ENCODE measurements at places on chromosomes 2 and 18. TPM values are rescaled to one million over a fixed set of nuclear protein-coding genes. Genes with fewer than 3 reads are reported as not detected.

- DNase-seq: no peak
These were observed 133.9 kb downstream of the ATP9B start for GRCh38 chr18:79203017-79203605.

GRCh38 chr2:57936216-57936615 is 110.4 kb upstream of the VRK2 start:
- DNase-seq: no peak

DNA sequence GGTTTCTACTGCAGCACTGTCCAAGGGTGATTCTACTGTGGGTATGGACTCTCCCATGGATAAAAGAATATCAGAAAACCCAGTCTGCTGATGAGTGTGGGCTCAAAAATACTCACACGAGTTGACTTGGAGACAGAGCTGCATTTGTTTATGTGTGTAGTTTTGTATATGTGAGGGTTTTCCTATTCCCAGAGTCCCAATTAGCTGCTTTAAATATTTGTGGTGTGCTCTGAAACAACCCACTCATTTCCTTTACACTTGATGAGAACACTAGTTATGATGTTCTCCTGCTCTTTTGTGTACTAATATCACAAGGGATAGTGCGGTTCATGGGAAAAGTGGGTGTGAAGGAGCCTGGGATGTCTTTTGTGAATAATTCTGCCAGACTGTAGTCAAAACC is 337.3 kb downstream of the PLCL1 start:
- DNase-seq: no peak

The ALLC gene
- not detected for total RNA-seq

The KCNE4 gene
- total RNA-seq: 68.0 TPM

DNA sequence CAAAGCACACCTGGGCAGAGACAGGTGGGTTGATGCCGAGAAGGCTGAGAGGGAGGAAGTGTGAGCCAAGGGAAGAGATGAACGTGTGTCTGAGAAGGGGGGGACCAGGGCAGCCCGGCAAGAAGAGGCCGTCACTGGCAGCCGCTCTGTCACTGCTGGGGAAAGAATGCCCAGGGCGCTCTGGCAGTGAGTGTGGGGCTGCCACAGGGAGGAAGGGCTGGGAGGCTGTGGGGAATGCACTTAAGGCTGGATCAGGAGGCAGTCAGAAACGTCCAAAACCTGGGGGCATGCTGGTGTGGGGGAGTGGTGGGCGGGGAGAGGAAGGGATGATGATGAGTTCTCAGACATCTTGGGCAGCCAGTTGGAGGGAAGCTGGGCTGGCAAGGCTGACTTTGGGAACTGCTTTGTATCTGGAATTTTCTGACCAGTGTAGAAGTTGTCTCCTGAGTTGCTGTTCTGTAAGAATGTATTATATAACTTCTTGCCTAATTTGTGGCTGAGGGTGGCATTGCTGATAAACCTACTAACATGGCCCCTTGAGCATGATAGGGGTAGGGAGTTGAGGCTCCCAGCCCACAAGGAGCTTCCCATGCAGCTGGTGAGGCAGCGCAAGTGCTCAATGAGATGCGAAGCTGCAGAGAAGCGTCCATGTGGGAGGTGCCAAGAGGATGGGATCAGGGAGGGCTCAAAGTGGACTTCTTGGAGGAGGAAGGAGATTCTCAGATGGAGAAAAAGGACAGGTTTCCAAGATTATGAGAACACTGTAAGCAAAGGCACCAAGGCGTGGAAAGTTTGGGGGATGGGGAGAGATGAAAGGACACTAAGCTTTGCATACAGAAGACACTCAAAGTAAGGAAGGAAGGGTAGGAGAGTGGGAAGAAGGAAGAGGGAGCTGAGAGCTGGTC is 185.1 kb upstream of the HAAO start:
- DNase-seq: no peak

DNA sequence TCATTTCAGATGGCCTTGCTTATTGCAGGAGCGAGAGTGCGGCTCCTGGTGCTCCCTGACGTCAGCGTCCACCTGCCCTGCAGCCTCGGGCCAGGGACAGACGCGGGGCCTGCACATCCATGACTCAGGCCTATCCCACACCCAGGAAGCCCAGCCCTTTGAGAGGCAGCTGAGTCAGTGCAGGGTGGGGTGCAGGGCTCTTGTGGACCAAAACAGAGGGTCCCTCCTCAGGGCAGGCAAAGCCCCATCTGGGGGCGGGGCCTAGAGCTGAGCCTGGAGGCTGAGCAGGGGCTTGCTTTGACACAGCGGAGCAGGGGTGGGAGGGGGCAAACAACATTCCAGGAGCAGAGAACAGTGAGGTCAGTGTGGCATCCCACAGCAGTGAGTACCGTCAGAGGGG is 7.7 kb upstream of the ARHGEF4 start:
- no peak for DNase-seq

DNA sequence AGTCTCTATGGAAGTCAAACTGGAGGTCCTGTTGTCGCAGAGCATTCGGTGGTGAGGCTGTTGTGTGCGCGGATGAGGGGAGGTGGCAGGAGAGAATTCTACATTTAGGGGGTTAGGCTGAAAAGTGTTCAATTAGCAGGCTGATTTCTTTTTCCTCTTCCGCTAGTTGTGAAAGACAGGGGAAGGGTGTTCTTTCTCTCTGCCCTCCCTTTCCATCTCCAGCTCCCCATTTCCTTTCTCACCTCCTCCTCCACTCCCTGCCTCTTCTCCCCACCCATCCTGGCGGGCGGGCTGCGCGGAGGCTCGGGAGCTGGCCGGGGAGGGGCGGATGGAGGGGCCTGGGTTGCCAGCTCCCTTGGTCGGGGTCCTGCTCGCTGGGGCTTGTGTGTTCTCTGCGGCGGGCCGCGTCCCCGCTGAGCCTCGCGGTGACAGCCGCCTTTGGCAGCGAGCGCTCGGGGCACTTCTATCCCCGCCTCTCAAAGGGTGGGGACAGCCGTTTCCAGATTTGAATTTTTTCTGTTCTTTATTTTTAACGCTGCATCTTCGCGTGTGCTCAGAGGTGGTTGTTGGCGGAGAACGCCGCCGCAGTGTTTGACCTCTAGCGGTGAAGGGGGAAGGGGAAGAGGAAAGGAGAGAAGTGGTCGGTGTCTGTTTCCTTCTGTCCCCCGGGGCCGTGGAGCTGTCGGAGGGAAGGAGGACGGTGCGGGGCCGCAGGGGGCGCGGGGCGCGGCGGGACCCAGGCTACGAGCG is 3.6 kb downstream of the SOX11 start:
- DNase-seq: peak; percentile 81

The CREB1 gene
- 78.5 TPM for total RNA-seq

- peak; percentile 23 for DNase-seq
These were observed 7.8 kb upstream of the PPP1R1C start for GRCh38 chr2:181977661-181978350.

GRCh38 chr18:60147323-60147722 is 225.3 kb downstream of the MC4R start:
- DNase-seq: no peak

The ASXL2 gene
- 32.8 TPM for total RNA-seq

GRCh38 chr2:226934546-226935201 is 98.8 kb downstream of the RHBDD1 start:
- DNase-seq: peak; percentile 12

The FIGN gene
- 0.24 TPM for total RNA-seq

DNA sequence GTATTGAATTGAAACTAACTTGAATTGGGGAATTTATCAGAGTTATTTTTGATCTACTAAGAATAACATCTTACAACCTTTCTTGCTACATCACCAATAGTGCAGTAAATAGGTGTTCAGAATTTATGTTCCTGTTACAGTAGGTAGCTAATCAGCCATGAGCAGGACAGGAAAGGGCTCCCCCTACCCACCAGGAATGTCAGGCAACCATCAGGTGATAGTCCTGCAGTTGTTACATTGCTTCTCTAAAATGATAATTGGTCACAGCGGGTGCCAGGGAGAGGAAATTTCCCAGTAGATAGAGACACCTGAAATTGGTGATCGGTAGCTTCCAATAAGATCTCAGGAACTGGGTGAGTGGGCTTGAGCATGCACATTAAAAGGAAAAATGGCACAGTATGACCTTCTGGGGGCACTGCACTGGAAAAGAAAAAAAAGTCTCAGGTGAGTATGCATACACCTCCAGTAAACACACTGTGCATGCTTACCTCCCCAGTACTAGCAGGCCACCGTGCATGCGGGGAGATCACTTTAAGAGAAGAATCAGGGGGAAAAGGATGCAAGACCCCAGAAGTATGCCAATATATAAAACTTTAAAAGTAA is 1092.0 kb upstream of the LRRTM1 start:
- no peak for DNase-seq

GRCh38 chr2:31319406-31320175 is 85.6 kb downstream of the EHD3 start:
- peak; percentile 53 for DNase-seq

- no peak for DNase-seq
These were observed 29.7 kb downstream of the CHMP3 start for GRCh38 chr2:86533589-86533988.

- no peak for DNase-seq
These were observed 83.3 kb downstream of the CACNB4 start for GRCh38 chr2:152015552-152015951.

DNA sequence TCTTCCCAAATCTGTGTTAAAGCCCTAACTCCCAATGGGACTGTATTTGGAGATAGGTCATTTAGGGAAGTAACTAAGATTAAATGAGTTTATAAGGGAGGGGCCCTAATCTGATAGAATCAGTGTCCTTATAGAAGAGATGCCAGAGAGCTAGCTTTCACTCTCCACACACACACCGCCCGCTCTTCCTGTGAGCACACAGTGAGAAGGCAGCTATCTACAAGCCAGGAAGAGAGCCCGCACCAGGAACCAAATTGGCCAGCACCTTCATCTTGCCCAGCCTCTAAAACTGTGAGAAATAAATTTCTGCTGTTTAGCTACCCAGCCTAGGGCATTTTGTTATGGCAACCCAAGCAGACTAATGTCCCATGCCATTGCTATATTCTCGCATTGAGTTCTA is 125.2 kb downstream of the RTN4 start:
- no peak for DNase-seq

- DNase-seq: no peak
These were observed 53.3 kb downstream of the DTNB start for GRCh38 chr2:25620077-25620476.

DNA sequence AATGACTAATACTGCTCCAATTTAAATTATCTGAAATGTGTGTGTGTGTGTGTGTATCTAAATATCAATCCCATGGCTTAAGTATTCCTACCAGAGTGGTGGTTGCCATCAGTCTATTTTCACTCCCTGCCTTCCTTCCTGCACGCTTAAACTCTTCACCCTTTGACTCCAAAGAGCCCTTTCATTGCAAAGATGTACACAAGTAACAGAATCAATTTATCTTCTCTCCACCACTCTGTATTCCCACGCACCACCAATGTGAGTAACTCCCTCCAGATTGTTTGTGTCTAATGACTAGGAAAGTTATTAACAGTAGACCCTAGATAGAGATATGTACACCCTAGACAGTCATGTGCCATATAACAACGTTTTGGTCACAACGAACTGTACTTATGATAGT is 42.8 kb downstream of the ARL6IP6 start:
- DNase-seq: no peak

GRCh38 chr18:73431620-73432019 is 563.8 kb upstream of the NETO1 start:
- DNase-seq: no peak

GRCh38 chr2:148603562-148603920 is 41.0 kb upstream of the EPC2 start:
- no peak for DNase-seq

GRCh38 chr2:17912266-17912691 is 33.8 kb downstream of the KCNS3 start:
- no peak for DNase-seq

DNA sequence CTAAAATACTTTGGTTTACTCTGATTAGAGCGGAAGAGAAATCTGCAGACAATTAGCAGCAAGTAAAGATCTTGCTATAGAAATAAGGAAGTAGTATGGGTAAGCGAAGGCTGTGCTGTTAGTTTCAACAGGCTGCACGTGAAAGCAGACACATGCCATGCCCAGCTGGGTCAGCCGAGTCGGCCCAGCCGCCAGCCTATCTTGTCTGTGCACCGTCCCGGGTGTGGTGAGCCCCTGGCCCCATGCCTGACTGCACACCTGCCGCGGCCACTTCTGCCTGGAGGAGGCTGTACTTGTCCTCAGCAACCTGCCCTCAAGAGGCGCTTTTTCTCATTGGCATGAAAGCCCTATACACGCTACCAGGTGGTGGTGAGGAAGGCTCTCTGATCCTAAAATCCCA is 185.5 kb downstream of the SEPTIN10 start:
- DNase-seq: no peak

DNA sequence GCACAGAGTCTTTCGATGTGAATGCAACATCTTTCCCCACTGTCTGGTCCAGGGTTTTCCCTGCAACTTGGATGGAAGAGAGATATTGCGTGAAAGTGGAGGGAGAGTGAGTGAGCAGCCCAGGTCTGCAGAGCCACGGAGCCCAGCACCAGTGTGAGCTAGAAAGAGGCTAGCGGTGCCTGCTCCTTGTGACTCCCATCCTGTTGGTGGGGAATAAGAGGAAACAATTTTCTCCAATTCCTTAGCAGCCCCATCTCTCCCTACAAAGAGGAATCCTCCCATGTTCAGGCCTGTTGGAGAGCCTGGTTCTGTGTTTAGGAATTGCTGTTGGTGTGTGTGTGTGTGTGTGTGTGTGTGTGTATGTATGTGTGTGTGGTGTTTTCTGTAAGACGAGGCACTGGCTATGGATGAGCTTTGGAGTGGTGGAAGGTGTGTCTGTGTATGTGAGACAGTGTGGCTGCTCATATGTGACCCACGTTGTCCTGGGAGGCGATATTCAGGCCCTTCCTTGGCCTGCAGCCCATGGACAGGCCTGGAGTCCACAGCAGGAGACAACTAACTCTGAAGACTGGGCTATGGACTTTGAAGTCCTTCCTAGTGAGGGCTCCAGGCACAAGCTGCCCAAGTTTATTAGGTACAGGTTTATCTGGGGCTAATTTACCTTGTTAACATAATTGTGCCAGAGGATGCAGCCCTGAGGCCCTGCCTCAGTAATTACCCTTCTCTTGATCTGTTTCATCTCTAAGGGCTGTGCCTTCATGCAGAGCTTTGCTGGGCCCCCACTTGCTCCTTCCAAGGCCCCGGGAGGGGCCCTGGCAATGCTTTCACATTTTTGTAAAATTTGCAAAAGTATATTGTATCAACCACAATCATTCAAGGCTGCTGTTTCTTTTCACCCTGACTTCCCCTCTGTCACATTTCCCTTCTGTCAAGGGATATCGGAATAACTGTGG is 88.6 kb upstream of the HAAO start:
- DNase-seq: no peak

- DNase-seq: peak; percentile 71
These were observed 97.9 kb upstream of the SERTAD2 start for GRCh38 chr2:64751286-64752260.
